ENCODE measurements at places on chromosomes 12 and 14.

GRCh38 chr14:82388488-82388887 is 854.8 kb upstream of the SEL1L start:
- no peak for DNase-seq

GRCh38 chr12:108235197-108235984 is 103.7 kb downstream of the CMKLR1 start:
- no peak for DNase-seq

DNA sequence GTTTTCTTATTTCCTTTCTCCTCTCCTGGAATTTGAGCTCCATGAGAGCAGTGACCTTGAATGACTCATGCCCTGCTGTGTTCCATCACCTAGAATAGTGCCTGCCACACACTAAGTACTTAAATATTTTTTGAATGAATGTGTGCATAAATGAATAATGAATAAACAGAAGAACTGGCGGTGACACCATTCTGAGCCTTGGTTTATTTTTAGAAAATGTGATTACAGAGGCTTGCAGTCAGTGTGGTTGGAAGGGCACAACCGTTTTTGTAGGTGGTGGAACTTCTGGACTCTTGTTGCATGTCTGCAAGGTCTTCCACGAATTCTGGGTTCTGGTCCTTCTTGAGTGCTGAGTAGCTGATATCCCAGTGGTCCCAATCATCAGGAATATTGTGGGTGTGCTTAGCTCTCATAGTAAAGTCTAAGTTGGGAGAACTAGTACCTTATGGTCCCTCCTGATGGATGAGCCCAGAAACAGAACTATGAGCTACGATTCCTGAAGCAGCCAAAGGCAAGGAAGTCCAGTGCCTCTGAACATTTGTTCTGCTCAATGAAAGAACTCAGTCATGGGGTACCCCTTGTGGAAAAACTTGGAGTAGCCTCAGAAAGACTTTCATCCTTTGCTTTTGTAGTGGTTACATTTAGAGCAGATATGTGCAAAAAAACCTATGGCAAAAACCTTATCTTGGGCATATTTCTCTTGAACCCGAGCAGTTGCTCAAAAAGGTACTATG is 28.8 kb upstream of the BHLHE41 start:
- no peak for DNase-seq

DNA sequence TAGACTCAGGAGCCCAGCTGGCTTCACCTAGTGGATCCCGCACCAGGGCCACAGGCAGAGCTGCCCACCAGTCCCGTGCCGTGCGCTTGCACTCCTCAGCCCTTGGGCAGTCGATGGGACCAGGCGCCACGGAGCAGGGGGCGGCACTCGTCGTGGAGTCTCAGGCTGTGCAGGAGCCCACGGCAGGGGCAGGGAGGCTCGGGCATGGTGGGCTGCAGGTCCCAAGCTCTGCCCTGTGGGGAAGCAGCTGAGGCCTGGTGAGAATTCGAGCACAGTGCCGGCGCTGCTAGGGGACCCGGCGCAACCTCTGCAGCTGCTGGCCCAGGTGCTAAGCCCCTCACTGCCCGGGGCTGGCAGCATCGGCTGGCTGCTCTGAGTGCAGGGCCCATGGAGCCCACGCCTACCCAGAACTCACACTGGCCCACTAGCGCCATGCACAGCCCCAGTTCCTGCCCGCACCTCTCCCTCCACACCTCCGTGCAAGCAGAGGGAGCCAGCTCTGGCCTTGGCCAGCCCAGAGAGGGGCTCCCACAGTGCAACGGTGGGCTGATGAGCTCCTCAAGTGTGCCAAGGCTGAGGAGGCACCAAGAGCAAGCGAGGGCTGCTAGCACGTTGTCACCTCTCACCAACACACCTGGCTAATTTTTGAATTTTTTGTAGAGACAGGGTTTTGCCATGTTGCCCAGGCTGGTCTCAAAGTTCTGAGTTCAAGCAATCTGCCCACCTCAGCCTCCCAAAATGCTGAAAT is 116.1 kb downstream of the SPTSSA start:
- no peak for DNase-seq

DNA sequence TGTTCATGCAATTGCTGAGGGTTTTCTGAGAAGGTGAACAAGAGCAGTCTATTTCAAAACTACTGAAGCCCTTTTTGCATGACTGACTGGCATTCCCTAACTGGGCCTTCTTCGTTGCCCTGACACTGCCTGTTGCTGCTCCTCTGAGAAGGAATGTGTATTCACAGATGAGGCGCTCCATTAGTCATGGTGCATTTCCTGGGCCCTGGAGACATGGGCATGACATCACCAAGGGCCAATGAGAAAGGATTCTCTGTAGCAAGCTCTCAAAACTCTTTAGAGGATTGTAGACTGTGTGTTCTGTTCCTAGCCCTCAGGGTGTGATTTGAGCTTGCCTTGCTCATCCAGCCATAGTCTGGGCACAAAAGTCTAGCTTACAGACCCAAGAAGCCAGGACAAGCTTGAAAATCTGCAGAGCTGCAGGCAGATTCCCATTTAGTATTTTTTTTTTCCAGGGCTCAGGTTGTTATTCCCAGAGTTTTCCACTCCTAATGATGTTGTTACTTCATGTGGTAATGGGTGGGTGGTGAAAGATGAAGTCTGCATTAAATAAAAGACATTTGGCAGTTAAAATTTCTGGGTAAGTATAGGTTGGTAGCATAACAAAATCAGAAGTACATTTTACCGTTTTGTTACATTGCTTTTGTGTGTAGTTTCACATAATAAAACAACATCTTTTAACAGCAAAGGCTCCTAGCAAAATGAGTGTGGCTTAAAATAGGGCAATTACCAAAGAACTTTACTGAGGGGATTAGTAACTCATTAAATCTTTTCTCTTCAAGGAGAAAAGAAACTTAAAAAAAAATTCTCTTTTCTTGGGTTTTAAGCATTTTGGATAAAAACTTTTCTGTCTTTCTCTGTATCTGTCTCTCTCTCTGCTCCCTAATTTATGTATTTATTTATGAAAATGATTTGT is 318.4 kb downstream of the RAD51B start:
- DNase-seq, result no peak

- no peak for DNase-seq
Measured at GRCh38 chr14:92544051-92544720, 30.6 kb downstream of the RIN3 start.
